ENCODE measurements at places on chromosomes 12 and 14. TPM values are rescaled to one million over a fixed set of nuclear protein-coding genes. Genes with fewer than 3 reads are reported as not detected.

GRCh38 chr12:49942512-49942893, 8.0 kb upstream of the AQP2 start:
- no peak overlapping the region for H3K4me3 ChIP-seq
- no peak overlapping the region for H3K27ac ChIP-seq
- H3K36me3 ChIP-seq = no peaks in the 10 kb centered on the region
- DNase-seq = no peak

GRCh38 chr12:57898308-57898970, 42.9 kb upstream of the ATP23 start:
- no peaks in the 10 kb centered on the region for H3K27me3 ChIP-seq
- H3K27ac ChIP-seq = peak overlapping the region; percentile 12
- no peaks in the 10 kb centered on the region for H3K36me3 ChIP-seq
- no peak overlapping the region for H3K4me3 ChIP-seq
- no peak for DNase-seq

DNA sequence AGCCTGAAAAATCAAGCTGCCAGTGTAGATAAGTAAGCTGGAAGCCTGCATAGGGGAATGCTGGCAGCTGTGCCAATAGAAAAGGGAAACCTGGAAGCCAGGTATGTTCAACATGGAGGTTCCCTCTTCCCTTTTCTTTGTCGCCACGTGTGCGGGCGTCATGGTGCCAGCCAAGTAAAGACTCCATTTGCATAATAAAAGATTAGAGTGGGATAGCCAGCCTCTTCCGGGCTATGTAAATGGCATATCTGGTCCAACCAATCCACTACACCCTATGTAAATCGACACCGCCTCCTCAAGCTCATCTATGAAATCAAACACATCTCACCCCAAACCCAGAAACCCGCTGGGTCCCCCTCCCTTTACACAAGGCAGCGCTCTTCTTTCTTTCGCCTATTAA, 5.6 kb upstream of the ADGRD1 start:
- no peaks in the 10 kb centered on the region for H3K36me3 ChIP-seq
- no peaks in the 10 kb centered on the region for H3K27me3 ChIP-seq
- peaks cover 9% of the 10 kb centered on the region for H3K4me1 ChIP-seq
- no peak overlapping the region for H3K27ac ChIP-seq

- peak overlapping the region; percentile 98 for H3K27ac ChIP-seq
- peak overlapping the region; percentile 97 for H3K4me3 ChIP-seq
- peaks cover 35% of the 10 kb centered on the region for H3K4me1 ChIP-seq
Measured at GRCh38 chr14:69153152-69153872, 393 bp upstream of the DCAF5 start.

GRCh38 chr12:110475426-110475825, 6.8 kb downstream of the FAM216A start:
- no peaks in the 10 kb centered on the region for H3K4me1 ChIP-seq
- H3K27ac ChIP-seq = no peak overlapping the region
- DNase-seq = no peak
- no peaks in the 10 kb centered on the region for H3K27me3 ChIP-seq
- no peaks in the 10 kb centered on the region for H3K36me3 ChIP-seq
- no peak overlapping the region for H3K4me3 ChIP-seq

DNA sequence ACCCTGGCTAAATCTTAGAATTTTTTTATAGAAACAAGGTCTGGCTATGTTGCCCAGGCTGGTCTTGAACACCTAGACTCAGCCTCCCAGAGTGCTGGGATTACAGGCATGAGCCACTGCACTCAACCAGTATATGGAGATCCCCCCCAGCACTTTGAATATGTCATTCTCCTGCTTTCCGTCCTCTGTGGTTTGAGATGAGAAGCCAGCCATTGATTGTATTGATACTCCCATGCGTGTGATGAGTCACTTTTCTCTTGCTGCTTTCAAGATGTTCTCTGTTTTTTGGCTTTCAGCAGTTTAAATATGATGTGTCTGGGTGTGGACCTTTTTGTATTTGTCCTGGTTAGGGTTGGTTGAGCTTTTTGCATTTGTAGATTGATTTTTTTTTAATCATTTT, 75.2 kb upstream of the DNM1L start:
- H3K4me1 ChIP-seq = peaks cover 19% of the 10 kb centered on the region
- H3K27ac ChIP-seq = no peak overlapping the region
- H3K36me3 ChIP-seq = no peaks in the 10 kb centered on the region
- H3K27me3 ChIP-seq = no peaks in the 10 kb centered on the region
- H3K4me3 ChIP-seq = no peak overlapping the region

- no peaks in the 10 kb centered on the region for H3K4me1 ChIP-seq
- DNase-seq = no peak
- no peaks in the 10 kb centered on the region for H3K36me3 ChIP-seq
Measured at GRCh38 chr12:75525263-75525662, 13.9 kb upstream of the KRR1 start.

- H3K27me3 ChIP-seq = no peaks in the 10 kb centered on the region
- DNase-seq = no peak
- H3K36me3 ChIP-seq = no peaks in the 10 kb centered on the region
- H3K27ac ChIP-seq = no peak overlapping the region
Measured at GRCh38 chr12:131592972-131593371, 117.9 kb upstream of the SFSWAP start.

DNA sequence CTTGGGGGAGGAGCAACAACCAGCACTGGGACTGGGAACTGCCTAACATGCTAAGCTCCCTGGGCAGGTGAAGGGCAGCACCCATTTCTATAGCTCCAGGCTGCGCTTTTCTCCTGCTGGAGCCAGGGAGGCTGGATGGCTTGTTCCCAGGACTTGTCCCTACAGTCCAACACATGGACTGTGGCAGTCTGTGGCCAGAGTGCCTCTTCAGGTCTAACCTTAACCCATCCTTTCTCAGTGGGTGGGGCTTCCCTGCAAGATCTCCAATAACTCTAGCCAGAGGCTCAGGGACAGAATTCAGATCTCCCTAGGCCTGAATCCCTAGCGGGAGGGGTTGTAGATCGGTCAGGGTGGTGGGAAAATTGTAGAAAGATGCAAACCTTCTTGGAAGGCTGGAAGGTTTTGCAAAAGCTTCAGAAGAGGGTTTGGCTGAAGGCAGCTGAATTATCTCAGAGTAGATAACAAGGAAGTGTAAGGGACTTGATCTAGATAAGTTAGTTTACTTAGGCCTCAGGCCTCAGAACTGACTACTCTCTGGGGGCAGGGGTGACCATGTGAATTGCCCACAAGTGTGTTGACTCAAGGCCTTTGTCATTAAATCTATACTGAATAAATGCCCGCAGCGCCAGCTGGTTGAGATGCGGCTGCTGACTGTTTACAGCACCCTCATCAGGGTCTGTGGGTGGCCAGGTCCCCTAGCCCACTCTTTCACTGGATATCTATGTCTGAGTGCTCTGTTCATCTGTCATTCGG, 60.7 kb downstream of the SSPN start:
- no peak for DNase-seq
- no peaks in the 10 kb centered on the region for H3K27me3 ChIP-seq
- H3K4me3 ChIP-seq = no peak overlapping the region
- no peak overlapping the region for H3K27ac ChIP-seq
- H3K4me1 ChIP-seq = no peaks in the 10 kb centered on the region

DNA sequence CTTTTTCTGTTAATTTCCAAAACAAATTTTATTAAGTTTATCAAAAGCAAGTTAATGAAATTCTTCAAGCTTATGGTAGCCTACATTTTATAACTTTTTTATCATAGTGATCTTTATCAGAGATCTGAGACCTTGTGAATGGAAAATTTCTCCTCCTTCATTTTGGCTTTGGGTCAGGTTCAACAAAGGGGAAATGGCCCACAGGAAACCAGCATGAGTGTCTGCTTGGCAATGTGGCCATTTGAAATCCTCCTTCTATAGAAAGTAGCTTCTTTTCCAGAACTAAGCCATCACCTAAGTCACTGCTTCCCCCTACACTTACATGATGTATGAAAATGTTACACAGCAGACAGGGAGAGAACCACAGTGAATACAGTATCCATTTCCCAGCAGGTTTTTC, 1.6 kb downstream of the RHOJ start:
- peaks cover 9% of the 10 kb centered on the region for H3K4me1 ChIP-seq
- H3K27me3 ChIP-seq = no peaks in the 10 kb centered on the region
- DNase-seq = no peak
- no peak overlapping the region for H3K4me3 ChIP-seq

GRCh38 chr12:120965534-120966091, 12.7 kb upstream of the HNF1A start:
- H3K27ac ChIP-seq = no peak overlapping the region
- H3K4me1 ChIP-seq = no peaks in the 10 kb centered on the region
- no peak for DNase-seq
- peaks cover 8% of the 10 kb centered on the region for H3K36me3 ChIP-seq
- no peak overlapping the region for H3K4me3 ChIP-seq

DNA sequence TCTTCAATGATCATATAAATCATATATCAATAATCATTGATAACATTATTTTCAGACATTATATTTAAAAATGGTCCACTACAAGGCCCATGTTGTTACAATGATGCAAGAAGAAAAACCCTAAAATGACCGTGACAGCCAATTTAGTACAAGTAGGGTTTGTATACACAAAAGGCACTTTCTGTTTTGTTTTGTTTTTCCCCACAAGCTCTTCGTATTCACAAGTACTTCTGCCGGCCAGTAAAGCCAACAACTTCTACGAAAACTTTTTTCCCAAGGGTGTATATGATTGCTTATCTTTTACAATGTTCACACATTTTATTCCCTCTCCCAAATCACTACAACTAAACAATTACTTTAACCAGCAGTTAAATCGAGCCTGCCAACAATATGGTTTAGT, 9.6 kb downstream of the PTPRB start:
- no peaks in the 10 kb centered on the region for H3K27me3 ChIP-seq
- no peak overlapping the region for H3K4me3 ChIP-seq
- H3K36me3 ChIP-seq = no peaks in the 10 kb centered on the region
- H3K27ac ChIP-seq = no peak overlapping the region

DNA sequence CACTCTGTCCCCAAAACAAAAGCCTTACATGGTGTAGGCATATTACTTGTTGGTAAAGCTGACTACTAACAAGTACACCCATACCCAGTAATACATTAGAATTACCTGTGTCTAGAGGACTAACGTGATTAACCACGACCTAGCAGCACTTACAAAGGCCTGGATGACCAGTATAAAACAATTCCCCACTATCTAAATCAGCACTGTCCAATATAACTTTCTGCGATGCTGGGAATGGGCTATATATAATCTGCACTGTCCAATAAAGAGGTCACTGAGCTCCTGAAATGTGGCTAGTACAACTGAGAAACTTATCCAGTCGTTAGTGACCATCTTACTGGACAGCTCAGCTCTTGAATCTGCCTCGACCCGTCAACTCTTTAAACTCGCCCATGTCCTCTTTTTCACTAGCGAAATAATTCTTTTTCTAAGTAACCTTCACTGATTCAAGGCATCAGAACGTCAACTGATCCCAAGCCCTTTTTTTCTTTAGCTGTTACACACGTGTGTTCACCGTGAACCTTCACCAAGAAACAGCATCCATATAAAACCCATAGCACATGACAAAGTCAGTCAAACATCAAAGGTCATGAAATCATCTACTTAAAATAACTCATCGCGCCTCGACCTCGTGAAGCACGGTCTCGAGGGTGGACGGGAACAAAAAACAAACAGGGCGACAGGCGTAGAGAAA, 905 bp upstream of the CIPC start:
- H3K27ac ChIP-seq = peak overlapping the region; percentile 94
- H3K4me3 ChIP-seq = peak overlapping the region; percentile 25
- H3K4me1 ChIP-seq = peaks cover 21% of the 10 kb centered on the region
- H3K36me3 ChIP-seq = no peaks in the 10 kb centered on the region
- H3K27me3 ChIP-seq = no peaks in the 10 kb centered on the region

CLEC6A gene
- not detected for total RNA-seq

FOXG1 gene
- not detected for total RNA-seq

LTBR gene
- 111 TPM for total RNA-seq

NIN gene
- 16.9 TPM for total RNA-seq

ADGRD1 gene
- total RNA-seq = 4.4 TPM

GPR132 gene
- total RNA-seq = 1.0 TPM

FERMT2 gene
- total RNA-seq = 42.2 TPM

SLC48A1 gene
- total RNA-seq = 12.7 TPM

TMEM179 gene
- total RNA-seq = 2.6 TPM

TAS2R42 gene
- not detected for total RNA-seq

KRT74 gene
- total RNA-seq = not detected

AICDA gene
- total RNA-seq = not detected
